Posterior vena cava (tissue), 2 donors: ENCODE measurements at places on chromosomes 5 and 9. TPM values are rescaled to one million over a fixed set of nuclear protein-coding genes. Genes with fewer than 3 reads are reported as not detected.
A peak's percentile ranks its signal among the peaks of the same experiment; 100 is the strongest.

DNA sequence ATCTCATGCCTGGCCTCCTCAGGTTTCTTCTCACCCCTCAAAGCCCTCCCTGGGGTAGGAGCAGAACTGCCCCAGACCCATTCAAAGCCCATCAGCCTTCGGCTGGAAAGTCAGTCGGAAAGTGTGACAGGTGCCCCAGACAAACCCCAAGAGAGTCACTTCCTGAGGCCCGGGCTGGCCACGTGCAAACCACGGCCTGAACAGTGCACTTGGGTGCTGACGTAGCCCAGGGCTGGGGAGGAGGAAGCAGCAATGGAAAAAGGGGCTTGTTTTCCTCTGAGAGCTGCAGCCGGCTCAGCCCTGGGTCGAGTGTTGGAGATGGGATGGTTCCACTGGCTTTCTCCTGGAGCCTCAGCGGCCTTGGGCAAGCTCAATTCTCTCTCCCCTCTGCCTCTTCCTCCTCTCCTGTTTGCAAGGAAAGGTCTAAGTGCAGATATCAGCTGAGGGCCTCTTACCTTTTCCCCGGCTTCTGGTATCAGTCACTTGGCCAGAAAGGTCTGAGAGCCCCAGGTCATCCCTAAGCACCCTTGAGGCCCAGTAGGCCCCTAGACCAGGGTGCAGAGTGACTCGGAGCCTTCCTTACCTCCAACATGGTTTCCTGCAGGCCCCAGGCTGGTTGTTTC is 5.9 kb upstream of the EGR1 start:
- peak; percentile 86 for DNase-seq

- DNase-seq: no peak
Measured at GRCh38 chr9:826500-827280, 14.8 kb upstream of the DMRT1 start.

DNA sequence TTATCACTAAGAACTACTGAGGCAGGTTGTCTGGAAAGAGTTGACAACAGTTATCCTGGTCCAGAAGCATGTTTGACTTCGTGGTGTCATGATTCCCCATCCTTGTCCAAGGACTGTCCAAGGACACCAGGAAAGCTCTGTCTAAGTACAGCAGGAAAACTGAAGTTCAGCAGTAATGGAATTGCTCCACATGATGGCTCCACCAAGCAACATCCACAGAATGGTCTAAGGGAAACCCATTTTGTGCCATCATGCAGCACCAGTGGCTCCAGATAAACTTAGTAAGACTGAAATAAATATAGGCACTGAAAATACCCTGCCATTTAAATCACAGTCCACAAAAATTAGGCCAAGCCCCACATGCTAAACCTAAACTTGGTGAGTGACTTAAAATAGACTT is 192.8 kb downstream of the CDH18 start:
- no peak for DNase-seq

DNA sequence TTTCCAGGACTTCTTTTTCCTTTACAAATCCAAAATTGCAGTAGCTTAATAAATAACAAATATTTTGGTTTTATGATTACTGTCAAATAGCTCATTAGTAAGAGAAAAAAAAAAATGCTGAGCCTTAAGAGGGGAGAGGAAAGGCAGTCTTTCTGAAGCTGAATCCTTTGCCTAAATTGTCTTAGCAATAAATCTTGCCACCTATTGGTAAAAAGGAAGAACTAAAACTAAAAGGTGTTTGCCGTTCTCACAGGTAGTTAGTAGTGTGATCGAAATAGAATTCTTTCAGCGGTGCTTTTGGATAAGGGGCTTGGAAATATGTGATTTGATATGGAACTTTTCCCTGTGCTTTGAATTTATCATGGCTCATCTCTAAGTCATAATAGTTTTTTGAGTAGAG is 31.2 kb downstream of the PIK3R1 start:
- DNase-seq: no peak

- no peak for DNase-seq
Measured at GRCh38 chr9:21252721-21253547, 13.1 kb upstream of the IFNA14 start.

DNA sequence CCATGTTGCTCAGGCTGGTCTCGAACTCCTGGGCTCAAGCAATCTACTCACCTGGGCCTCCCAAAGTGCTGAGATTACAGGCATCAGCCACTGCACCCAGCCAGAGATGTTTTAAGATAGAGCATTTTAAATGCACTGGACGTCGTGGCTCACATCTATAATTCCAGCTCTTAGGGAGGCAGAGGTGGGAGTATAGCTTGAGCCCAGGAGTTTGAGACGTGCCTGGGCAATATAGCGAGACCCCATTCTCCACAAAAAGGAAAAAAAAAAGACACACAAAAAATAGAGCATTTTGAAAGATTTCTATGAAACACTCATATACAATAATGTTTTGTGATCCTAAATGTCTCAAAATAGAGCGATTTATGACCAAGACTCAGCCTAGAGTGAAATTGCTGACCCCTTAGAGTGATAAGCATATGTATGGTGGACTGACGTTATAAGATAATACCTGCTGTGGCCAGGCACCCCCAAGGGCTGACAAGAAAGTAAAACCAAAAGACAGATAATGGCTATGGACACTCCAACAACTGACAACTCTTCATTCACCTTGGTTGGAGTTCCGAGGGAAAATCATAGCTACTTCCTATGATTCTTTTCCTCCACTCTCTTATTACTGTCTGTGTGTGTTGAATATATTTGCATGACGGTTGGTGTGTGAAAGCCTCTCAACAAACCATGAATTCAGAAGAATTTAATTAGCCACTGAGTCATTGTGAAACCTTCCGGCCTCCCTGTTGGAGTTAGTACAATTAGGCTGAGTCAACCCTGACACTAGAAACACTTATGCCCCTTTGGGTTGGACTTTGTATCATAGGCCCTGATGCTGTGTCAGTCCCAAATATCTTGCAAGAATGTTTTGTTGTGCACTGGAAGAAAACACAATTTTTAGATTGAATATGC is 526.5 kb upstream of the NUDT12 start:
- DNase-seq: no peak

GRCh38 chr5:20470997-20471396 is 483.0 kb upstream of the CDH18 start:
- DNase-seq: no peak

DNA sequence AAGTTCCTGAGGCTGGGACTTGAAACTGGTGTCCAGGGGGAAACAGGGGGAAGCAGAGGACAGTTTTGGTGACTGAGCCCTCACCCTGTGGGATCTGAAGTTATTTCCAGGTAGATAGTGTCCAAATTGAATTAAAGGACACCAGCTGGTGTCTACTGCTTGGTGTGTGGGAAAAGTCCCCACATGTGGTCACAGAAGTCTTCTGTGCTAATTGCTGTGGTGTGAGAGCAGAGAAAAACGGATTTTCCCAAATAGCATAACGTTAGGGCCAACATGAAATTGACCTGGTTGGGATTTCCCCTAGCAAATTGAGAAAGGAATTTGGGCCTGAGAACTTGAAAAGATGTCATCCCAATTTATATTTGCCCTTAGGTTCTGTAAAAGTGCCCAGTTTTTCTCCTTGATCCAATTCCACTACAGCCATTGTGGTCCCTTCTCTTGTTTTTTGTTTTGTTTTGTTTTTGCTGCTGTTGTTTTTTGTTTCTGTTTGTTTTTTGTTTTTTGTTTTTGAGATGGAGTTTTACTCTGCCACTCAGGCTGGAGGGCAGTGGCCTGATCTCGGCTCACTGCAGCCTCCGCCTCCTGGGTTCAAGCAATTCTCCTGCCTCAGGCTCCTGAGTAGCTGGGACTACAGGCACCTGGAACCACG is 5.6 kb upstream of the STARD4 start:
- no peak for DNase-seq

DNA sequence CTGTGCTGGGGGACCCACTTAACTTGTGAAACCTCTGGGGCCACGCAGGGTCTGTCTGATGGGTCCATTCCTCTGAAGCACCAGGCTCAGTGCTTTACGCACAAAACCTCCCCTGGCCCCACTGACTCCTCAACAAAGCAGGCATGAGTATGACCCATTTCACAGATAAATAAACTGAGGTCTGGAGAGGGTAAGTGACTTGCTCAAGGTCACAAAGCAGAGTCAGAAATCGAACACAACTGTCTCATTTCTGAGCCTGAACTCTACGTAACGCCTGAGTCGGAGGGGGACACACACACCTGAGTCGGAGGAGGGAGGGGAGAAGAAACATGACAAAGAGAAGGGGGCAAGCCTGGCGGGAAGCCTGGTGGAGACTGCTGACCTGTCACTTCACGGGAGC is 48.0 kb upstream of the RAPGEF1 start:
- no peak for DNase-seq

DNA sequence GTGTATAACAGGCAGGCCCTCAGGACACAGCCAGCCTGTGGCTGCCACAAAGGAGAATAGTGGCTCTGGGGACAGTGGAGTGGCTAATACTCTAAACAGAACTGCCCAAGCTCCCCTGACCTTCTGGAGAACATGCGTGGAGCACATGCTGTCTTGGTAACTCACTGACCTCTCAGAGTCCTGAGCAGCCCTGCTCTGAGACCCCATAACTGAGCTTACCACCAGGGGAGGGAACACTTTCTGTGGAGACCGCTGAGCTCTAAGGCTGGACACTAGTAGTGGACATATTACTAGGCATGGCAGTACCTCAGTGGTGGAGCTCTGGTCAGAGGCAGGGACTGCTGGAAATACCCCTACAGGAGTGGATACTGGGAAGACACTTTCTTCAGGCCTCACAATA is 60.2 kb upstream of the SPTLC1 start:
- DNase-seq: no peak

DNA sequence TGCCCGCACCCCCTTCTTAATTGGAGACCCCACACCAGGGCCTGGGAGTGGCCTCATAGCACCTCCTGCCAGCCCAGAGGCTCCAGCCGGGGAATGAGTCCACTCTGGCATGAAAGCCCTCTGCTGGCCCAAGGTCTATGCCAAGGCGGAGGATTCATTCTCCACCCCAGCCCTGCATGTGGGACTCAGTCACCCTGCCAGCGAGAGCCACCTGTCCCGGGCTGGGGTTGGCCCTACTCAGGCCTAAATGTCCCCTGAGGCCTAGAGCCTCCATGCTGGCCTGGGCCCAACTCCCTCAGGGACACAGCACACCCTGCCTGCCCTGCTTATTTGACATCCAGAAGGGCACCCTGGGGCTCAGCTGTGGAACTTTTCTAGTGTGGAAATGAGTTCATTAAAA is 1.0 kb upstream of the RAPGEF1 start:
- no peak for DNase-seq

Gene LRRC70
- total RNA-seq: 5.4 TPM

Gene OR1J2
- total RNA-seq: not detected

Gene PRELID2
- total RNA-seq: 24.8 TPM

Gene ENTPD8
- not detected for total RNA-seq
